LHCN-M2 (cell line): ENCODE measurements at places on chromosomes 2 and 18. TPM values are rescaled to one million over a fixed set of nuclear protein-coding genes. Genes with fewer than 3 reads are reported as not detected.

DOK6 gene
- total RNA-seq = not detected in 2 replicates

SERPINB4 gene
- total RNA-seq = not detected in 2 replicates

FTCDNL1 gene
- 0.75 and 0.77 TPM in 2 replicates for total RNA-seq

CAVIN2 gene
- total RNA-seq = 388 and 506 TPM in 2 replicates

SPHKAP gene
- not detected in 2 replicates for total RNA-seq

RGPD4 gene
- not detected in 2 replicates for total RNA-seq

MEP1B gene
- not detected in 2 replicates for total RNA-seq

RAD51AP2 gene
- total RNA-seq = under 0.01 TPM in 1 of 2 replicates, not detected in the other
